ENCODE measurements at places on chromosomes 5 and 9.

- DNase-seq = peak; percentile 73
Observed at GRCh38 chr5:56815658-56816545, 553 bp downstream of the MAP3K1 start.

DNA sequence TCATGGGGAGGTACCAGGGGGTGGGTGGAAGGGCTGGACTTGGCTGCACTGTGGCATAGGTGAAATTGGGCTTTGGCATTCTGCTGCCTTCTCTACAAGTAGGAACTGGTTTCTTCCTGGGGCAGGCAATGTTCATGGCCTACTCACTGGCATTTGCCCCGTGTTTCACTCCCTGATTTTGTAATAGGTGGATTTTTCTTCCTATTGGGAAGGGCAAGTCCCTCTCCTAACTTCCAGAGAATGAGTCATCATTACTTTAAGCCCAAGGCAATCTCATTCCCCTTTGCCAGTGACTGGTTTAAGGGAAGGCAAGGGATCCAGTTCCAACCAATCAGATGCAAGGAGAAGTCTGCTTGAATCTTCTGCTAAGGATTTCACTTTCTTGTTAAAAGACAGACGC is 67.9 kb upstream of the ANKRD55 start:
- no peak for DNase-seq

DNA sequence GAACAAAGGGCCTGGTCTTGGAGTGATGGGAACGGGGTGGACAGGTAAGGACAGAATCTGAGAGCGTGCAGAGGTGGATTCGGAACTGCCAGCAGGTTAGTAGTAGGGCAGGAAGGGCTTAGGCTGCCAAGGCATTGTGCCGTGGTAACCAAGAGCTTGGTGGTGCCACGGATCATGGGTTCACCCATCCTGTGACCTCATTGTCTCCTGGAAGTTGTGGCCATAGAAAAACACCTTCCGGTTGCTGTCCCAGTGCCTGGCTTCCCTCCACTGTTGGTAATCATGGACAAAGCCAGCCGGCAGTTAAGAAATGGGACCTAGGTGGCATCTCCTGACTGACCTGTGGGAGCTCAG is 42.5 kb upstream of the CFAP157 start:
- DNase-seq = no peak

- DNase-seq = no peak
Observed at GRCh38 chr5:171609806-171610452, 175.7 kb upstream of the SMIM23 start.

- no peak for DNase-seq
Observed at GRCh38 chr5:24320643-24321042, 324.1 kb downstream of the CDH10 start.

GRCh38 chr5:89721931-89722330 is 687.6 kb downstream of the CETN3 start:
- DNase-seq = no peak

GRCh38 chr9:76615177-76615603 is 149.0 kb upstream of the PCA3 start:
- no peak for DNase-seq

GRCh38 chr9:113966394-113966793 is 90.3 kb downstream of the ZNF618 start:
- no peak for DNase-seq

GRCh38 chr5:55231919-55232270 is 1.5 kb downstream of the CCNO start:
- DNase-seq = no peak

DNA sequence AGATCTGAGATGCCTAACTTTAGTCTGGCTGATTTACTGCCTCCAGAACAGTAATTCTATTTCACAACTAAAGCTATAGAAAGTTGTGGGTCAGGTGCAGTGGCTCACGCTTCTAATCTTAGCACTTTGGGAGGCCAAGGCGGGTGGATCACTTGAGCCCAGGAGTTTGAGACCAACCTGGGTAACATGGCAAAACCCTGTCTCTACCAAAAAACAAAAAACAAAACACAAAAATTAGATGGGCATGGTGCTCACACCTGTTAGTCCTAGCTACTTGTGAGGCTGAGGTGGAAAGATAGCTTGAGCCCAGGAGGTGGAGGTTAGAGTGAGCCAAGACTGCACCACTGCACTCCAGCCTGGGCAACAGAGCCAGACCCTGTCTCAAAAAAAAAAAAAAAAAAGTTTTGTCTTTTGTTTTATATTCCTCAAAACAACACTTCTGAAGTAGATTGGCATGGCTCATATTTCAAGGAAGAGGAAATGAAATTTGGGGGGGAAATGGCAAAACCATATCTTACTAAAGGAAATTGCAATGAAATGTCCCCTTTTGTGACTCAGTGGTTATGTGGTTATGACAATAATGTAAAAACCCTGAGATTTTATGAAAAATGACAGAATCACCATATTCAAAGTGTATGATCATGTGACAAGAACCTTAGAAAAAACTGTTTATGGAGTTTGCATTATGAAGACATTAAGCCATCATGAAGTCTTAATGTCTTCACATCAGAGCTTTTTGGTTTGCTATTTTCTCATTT is 16.2 kb downstream of the FNBP1 start:
- no peak for DNase-seq

DNA sequence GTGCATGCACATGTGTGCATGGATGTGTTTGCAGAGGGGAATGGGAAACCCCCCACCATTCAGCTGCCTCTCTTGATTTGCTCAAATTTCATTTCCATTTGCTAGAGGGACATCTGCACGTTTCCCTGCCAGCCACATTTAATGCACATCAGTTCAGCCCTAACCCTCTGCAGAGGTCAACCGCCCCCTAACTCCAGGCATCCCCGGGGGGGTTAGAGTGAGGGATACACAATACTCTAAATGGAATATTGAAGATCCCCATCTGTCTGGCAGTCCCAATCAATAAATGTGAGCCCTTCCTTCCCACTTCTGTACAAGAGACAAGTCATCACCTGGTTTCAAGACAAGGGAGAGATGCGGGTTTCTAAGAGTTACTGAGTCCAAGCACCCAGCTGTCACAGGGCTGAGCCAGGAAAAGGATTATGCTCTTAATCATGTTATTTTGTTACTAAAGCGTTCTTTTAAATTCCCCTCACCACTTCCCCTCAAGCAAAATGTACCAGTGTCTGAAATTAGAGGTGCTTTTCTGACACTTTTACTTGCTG is 134.1 kb downstream of the SEMA6A start:
- DNase-seq = no peak

DNA sequence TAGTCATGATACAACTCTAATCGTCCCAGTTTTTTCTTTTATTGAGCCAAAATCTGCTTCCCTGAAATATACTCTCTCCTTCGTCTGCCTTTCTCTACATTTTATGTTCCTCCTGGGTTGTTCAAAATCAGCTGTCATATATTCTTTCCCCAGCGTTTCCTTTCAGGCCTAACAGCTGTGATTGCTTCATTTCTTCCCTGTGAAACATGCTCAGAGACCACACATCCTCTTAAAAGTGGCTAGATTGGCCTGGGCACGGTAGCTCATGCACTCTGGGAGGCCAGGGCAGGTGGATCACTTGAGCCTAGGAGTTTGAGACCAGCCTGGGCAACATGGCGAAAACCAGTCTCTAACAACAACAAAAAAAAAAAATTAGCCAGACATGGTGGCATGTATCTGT is 25.1 kb downstream of the NFX1 start:
- no peak for DNase-seq

- DNase-seq = no peak
Observed at GRCh38 chr5:107835096-107835495, 164.4 kb upstream of the EFNA5 start.

- no peak for DNase-seq
Observed at GRCh38 chr5:129173771-129174170, 79.2 kb downstream of the ISOC1 start.

GRCh38 chr9:84697509-84698114 is 28.1 kb downstream of the NTRK2 start:
- DNase-seq = peak; percentile 81

DNA sequence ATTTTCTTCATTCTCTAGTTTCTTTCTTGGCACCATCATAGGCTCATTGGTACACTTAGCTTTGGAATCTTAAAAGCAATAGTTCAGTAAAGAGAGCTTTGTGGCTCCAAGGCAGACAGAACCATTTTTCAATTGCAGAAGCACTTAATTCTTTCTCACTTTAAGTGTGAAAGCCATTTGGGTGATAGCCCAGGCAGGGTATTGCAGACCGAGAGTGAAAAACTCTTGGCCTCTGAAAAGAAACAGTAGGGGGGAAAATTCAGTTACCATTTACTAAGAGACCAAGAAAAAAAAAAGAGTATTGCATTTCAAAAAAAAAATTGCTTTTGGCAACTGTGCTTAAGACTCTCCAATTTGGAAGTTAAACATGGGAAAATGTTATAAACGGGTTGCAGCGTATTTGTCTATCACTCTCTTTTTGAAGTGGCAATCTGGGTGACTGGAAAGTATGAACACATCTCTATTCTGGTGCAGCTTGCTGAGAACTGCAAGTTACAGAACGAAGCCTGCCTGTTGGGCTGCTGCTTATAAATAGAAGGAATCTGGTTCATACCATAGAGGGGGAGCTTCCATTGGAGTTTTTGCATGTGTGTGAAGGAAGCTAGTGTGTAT is 170.5 kb downstream of the TLE4 start:
- DNase-seq = no peak

DNA sequence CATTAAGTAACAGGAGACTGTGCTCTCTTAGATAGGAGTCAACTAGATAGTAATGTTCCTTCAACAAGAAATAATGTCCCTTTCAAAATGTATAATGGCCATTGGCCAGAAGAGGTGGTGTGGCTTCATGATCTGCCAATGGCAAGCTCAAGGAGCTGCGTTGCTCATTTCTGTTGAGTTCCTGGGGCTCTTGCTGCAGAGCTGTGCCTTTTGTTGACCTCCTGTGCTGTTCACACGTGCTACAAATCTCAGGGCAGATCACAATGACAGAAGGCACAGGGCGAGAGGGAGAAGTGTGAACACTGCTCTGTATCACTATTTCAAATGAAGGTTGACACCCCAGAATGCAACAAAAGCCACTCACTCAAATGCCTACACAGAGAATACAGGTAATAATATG is 16.0 kb upstream of the TBC1D2 start:
- no peak for DNase-seq

DNA sequence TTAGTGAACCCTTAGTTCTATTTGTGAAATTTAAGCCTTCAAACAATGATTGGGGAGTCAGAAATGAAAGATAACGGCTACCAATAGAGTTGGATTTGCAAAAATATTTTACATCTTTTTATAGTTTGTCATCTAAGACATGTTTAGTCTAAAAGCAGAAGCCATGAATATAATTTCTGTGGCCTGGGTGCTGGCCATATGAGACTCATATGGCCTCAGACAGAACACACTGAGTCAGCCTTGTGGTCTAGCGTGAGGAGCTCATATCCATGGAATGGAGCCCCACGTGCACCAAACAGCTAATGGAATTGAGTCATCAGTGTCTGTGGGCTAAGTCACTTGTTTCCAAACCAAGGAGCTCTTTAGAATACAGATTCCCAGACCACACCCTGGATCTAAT is 240.7 kb upstream of the NREP start:
- DNase-seq = peak; percentile 99

GRCh38 chr9:22643541-22643940 is 196.9 kb downstream of the DMRTA1 start:
- DNase-seq = no peak

DNA sequence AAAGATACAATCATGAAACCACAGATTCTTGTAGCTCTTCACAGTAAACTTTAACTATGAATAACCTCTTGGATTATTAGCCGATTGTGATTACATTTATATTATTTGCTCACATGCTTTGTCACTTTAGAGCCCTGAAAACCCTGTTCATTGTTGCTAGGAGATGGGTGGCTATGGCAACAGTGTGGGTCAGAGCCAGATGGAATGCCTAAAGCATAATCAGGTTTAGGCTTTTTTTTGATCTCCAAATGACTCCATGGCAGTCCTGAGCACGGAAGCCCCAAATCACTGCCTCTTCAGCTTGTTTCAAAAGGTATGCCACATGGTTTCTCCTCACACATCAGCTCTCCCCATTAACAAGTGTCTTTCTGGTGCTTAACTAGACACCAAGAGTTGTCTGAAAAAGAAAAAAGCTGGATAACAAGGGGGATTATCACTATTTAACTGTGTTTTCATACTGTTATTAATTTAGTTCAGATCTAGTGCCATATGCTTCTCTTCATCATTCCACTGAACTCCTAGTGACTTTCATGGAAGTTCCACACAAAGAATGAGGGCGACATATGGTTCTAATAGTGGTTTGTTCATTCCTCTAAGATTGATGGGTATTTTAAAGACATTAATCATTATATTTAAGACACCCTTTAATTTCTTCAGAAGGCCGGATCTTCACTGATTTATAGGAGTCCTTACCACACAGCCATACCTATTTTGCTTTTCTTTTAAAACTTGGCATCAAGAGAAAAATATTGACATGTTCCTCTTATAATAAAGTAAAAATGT is 88.8 kb upstream of the PAM start:
- DNase-seq = no peak

- no peak for DNase-seq
Observed at GRCh38 chr5:135225856-135226560, 173.0 kb downstream of the MACROH2A1 start.

DNA sequence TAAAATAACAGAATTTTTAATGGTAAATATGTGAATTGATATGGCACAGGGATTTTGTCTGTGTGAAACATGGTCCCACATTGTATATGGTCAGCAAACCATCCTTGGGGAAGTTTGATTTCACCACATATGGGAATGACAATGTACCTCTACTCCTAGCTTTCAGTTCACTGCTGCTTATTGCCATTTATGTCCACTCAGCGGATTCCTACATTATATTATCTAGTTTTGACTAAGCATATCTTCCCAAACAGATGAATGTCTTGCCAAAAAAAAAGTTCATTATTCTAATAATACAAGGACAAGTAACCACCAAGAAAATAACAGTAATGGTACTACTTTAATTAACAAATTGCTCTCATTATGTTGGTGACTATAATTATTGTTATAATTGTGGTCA is 1521.6 kb downstream of the MAT2B start:
- DNase-seq = no peak

DNA sequence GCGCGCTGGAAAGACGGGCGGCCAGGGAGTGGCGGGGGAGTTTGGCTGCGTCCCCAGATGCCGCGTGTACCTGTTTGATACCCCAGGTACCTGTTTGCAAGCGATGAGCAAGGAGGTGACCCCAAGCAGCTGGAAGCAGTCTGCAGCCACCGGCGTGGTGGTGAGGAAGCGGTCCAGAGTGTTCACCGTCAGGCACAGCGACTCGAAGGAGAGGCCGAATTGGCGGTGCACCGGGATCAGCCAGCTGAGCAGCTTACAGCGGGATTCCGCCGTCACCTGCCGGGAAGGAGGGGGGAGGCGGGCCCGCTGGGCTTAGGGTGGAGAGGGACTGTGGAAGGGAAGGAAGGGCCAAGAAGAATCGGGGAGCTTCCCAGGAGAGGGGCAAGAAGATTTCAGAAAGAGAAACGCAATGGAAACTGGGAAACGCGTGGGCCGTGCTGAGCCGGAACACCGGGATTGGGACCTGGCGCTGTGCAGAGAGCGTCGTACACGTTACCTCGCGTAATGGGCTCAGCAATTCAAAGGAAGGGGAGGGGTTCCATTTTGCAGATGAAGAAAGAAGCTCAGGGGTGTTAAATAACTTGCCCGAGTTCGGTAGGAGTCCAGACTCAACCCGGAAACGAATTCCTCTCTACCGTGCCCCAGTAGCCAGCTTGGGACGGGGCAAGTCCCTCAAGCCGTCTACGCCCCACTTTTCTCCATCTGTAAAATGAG is 980 bp downstream of the CCNO start:
- peak; percentile 75 for DNase-seq
